ENCODE measurements at places on chromosomes 11 and 22.

GRCh38 chr11:132718711-132719671 is 813.3 kb downstream of the OPCML start:
- DNase-seq, result peak; percentile 48

DNA sequence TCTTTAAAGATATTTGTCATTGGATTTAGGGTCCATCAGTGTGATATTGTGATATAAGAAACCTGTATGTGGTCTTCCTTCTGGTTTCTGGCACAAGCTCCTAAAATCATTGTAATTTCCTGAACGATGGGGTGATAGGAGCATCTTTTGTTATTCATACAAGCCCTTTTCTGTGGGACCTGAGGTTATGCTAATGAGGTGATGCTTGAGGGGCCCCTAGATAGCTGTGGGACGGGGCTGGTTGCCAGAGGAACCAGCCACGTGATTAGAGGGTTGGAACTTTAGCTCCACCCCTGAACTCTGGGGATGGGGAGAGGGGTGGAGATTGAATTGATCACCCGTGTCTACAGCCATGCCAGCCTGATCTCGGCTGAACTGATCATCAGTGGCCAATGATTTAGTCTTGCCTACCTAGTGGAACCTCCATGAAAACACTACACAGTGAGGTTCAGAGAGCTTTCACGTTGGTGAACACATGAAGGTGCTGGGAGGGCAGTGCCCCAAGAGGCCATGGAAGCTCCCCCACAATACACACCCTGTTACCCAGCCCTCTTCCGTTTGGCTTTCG is 62.8 kb downstream of the BCR start:
- DNase-seq, result peak; percentile 58

GRCh38 chr11:61861634-61862033 is 29.7 kb downstream of the FADS3 start:
- no peak for DNase-seq

DNA sequence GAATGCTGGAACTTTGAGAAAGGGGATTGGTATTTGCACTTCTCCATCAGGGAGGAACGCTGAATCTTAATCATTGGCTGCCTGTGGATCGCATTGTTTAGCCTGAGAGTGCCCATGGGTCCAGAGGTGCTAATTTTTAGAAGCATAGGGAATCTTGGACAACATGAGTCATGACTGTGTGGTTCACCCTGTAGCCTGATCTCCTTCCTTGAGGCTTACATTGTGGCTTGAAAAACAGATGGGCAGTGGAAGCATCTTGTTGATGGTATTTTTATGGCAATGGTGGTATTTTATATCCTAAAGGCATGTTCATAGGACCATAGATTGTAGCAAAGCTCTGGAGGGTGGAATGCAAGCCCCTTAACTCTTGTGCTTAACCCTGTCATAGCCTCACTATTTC is 99.2 kb upstream of the DBX1 start:
- DNase-seq, result no peak

DNA sequence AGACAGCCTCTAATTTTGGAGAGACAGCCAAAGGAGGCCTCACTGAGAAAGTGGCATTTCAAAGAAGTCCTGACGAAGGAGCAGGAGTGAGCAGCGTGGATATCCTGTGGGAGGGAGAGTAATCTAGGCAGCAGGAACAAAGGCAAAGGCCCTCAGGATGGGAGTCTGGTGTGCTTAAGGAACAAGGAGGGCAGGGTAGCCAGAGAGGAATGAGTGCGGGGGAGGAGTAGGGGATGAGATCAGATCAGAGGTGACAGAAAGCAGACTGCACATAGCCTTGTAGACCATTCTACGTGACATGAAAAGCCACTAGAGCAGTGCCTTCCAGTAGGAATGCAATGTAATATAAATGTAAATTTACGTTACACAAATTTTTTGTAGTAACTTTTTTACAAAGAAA is 5.6 kb downstream of the SLC36A4 start:
- no peak for DNase-seq

- no peak for DNase-seq
These were observed 48.3 kb downstream of the FAM83F start for GRCh38 chr22:40043081-40043480.

GRCh38 chr11:18769802-18770456 is 21.7 kb downstream of the PTPN5 start:
- no peak for DNase-seq

DNA sequence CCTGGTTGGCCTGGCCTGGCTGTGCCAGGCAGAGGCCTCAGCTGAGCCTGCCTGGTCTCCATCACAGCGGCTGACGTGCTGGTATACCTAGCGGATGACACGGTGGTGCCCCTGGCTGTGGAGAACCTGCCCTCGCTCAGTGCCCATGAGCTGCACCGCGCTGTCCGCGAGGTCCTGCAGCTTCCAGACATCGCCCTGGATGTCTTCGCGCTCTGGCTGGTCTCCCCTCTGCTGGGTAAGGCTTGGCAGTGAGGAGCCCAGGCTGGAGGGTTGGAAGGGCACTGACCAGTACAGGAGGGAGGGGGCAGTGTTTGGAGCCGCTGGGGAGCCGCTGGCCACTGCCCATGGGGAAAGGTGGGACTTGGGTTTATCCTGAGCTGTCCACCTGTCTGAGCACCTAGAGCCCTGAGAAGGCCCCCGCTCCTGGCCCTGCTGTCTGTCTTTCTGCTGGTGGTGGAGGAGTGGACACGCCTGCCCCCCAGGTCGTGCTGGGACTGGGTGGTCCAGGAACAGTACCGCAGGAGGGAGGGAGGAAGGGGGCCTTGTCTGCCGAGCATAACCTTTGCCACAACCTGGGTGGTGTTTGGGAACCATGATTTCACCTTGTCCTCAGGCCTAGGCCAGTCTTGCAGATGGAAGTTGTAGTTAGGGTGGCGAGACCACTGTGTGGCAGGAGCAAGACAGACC is 3.0 kb downstream of the FRMD8 start:
- DNase-seq, result no peak

GRCh38 chr11:8961401-8961800 is 2.8 kb downstream of the TMEM9B start:
- no peak for DNase-seq

GRCh38 chr22:35541254-35541748 is 670 bp downstream of the RASD2 start:
- DNase-seq, result no peak

DNA sequence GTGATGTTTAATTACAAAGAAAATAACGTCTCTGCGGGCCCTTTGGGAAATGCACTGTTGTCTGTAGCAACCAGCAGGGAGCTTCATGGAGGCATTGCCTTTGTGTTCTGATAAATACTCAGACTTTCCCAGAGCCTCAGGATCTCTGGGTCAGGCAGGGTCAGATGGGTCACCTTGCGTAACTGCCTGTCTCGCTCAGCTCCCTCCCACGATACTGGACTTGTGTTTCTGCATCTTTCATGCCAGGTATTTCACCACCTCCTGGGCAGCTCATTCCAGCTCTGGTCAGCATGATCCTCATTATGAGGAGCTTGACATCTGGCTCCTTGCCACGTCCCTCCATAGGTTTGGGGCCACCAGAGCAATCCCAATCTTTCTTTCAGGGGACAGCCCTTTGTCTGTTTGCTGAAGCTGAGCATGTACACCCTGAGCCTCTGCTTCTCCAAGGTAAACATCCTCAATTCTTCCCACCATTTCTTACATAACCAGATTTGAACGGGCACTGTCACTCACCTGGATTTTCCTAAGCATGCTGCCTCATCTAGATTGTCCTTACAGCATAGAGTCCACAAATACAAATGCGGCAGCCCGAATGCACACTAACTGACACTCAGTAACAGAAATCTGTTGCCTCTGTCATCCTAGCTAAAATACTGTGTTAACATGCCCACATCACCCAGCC is 162.3 kb downstream of the LARGE1 start:
- DNase-seq, result no peak

DNA sequence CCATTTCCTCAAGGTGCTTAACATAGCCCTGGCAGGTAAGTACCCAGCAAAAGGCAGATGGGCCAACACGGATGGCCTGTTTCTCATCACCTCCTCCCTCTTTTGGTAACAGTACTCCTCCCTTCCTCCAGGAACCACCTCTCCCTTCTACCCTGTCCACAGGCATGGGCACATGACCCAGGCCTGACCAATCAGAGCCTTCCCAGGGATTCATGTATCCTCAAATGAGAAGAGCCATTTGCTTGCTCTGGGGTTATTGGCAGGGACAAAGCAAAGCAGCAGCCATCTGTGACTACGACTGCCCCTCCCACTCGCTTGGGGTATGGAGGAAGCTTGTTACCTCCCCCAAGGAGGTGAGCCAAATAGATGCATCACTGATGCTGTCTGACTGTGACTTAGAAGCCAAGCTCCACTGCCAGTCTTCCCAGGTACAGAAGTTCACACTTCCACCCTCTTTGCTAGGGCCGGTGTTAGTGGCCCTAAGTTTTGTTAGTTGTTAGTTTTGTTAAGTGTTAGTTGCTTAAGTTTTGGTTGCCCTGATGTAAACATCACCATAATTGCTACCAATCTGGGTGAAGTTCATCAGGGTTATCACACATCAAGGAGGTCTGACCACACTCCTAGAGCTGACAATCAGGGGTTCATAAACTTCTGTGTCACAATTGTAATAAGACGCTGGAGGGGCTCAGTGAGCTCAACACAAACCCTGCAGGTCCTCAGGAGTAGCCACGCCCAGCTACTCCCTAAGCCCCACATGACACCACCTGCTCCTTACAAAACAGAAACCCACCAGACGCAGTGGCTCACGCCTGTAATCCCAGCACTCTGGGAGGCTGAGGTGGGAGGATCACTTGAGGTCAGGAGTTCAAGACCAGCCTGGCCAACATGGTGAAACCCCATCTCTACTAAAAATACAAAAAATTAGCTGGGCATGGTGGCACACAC is 57.3 kb downstream of the ARFGAP3 start:
- DNase-seq, result no peak

DNA sequence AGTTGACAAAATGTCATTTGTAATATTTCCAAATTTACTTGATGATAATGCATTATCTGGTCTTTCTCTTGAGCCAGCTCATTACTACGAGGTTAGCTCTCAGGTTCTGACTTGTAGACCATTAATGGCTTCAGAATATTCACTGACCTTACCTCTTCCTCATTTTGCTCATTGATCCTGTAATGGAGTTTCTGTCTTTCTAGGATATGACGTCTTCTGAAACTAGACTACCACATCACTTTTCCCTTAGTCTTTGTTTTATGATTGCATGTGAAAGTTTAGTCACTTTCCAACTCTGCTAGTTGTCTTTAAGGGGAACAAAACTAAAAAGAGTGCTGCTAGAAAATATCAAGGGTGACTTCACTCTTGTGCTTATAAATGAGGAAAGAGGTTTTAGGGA is 697.6 kb downstream of the JRKL start:
- no peak for DNase-seq

DNA sequence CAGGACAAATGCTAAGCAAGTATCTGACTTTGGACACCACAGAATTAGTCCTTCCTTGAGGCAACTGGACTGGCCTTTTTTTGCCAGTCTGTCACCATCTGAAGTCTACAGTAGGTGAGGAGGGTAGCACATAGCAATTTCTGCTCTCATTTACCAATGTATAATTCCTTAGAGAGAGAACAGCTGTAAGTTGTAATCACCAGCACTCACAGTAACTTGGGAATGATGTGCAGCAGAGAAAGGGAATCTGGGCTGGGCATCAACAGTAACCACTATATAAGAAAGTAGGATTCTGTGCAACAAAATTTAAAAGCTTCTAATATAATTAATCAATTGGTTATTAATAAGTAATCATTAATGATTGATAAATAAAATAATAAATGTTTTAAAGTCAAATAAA is 86.3 kb upstream of the FAT3 start:
- DNase-seq, result no peak

DNA sequence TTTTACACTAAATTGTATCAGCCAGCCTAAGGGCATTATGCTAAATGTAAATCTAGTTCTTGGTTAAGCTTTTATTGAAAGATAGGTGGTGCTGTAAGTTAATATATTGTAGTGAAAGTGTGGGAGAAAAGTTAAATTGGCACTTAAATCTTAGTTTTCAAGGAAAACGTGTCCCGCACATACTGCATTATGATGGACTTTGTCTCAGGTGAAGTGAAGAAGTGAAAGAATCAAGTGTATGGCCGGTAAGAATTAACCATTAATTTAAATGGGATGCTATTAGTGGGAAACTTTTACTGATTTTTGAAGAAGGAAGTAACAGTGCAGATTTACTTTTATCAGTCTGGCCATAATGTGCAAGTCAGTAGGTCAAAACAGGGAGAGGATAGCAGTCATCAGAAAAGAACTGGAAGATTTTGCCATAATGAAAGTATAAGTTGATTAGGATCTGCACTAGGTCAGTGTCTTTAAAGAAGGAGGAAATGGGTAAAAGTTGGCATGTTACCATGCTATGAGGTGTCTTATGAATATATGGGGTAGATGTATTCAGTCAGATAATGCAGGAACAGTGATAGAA is 81.6 kb downstream of the PDHX start:
- no peak for DNase-seq

GRCh38 chr22:35743326-35743860 is 25.7 kb downstream of the APOL5 start:
- DNase-seq, result no peak

DNA sequence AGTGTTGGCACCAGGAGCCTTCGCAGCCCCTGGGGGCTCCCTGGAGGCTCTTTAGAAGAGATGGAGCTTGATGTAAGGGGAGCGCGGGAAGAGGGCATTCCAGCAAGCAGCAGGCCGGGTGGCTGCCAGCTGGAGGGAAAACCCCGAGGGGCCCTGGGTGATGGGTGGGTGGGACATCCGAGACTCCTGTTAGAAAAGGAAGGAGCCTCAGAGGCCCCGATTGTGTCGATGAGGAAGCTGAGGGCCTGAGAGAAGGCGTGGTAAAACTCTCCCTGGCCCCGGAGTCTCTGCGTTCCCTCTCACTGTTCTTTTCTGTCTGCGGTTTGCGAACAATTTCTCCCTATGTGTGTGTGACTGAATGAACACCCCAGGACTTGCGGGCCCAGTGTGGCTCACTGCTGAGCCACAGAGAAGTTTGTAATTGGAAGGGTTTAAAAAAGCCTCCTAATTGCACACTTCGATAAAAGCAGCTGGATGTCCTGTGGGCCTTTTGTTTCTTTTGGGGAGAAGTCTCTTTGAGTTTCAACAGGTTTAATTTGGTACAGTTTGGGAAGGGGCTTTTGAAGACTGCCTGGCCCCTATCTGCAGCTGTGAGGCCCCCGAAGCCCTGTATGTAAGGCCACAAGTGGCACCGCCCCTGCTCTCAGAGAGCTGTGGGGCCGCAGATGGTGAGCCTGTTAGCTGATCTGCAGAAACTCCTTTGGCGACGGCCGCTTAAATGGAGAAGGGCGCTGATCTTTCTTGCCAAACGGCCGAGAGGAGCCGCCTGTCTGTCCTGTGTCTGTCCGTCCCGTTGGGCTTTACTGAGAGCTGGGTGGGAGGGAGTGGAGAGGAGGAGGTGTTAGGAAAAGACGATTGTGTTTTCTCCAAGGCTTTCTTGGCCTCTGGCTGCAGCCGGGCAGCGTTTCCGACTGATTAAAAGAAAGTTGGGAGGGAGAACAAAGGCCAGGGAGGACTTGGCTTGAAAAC is 2.0 kb downstream of the FBLN1 start:
- no peak for DNase-seq

- no peak for DNase-seq
These were observed 229.3 kb downstream of the CASP12 start for GRCh38 chr11:104668797-104669463.

DNA sequence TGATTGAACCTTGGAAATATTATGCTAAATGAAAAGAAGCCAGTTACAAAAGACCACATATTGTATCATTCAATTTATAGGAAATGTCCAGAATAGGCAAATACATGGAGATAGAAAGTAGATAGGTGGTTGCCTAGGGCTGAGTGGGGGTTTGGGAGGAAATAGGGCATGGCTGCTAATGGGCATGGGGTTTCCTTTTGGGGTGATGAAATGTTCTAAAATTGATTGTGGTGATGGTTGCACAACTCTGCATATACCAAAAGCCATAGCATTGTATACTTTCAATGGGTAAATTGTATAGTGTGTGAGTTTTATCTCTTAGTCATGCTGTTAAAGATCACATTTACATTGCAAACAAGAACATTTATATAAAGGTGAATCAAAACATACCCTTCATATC is 48.7 kb downstream of the LDLRAD3 start:
- DNase-seq, result no peak
